ENCODE measurements at places on chromosomes 2 and 18.
A peak's percentile ranks its signal among the peaks of the same experiment; 100 is the strongest.

GRCh38 chr2:106189764-106190468, 4.2 kb downstream of the UXS1 start:
- no peak for DNase-seq

GRCh38 chr2:41966431-41966893, 81.4 kb upstream of the PKDCC start:
- DNase-seq, result peak; percentile 99

- no peak for DNase-seq
Observed at GRCh38 chr18:41645589-41646360, 309.3 kb upstream of the PIK3C3 start.

DNA sequence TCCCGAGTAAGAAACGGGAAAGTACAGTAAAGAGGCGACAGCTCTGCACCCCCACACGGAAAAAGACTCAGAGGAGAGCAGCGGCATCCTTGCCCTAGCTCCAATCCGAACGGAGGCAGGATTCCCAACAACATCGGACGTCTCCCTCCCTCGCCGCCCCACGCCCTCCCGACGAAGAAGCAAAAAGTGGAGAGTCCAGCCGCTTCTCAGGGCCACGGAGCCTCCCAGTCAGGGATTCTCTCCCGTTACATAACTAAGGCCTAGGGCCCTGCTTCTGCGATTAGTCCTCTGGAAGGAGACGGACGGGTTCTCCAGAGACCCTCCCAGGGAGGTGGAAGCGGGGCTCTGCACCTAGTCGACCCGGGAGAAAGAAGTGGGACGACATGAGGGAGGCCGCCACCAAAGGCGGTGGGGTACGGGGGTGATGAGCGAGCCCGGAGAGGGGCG, 587 bp downstream of the SUMO1 start:
- DNase-seq, result peak; percentile 60

DNA sequence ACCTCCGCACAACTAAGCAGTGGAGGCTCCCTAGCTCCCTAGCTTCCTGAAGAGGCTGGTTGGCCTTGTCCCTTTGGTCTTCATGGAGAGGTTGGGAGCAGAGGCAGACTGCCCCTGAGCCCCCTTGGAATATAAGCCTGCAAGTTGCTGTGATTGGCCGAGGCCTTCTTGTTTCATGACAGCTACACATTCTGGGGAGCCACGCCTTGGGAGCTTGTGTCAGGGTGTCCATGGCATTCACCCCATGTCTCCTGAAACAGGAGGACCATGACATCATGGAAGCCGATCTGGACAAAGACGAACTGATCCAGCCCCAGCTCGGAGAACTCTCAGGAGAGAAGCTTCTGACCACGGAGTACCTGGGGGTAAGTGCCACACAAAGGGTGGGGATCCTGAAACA, 64.0 kb upstream of the B3GNT7 start:
- no peak for DNase-seq

- DNase-seq, result no peak
Observed at GRCh38 chr2:230666446-230666845, 46.2 kb upstream of the CAB39 start.

- DNase-seq, result no peak
Observed at GRCh38 chr2:156672556-156673332, 236.6 kb downstream of the GPD2 start.

GRCh38 chr2:112995346-112995920, 9.8 kb upstream of the IL36A start:
- DNase-seq, result no peak

DNA sequence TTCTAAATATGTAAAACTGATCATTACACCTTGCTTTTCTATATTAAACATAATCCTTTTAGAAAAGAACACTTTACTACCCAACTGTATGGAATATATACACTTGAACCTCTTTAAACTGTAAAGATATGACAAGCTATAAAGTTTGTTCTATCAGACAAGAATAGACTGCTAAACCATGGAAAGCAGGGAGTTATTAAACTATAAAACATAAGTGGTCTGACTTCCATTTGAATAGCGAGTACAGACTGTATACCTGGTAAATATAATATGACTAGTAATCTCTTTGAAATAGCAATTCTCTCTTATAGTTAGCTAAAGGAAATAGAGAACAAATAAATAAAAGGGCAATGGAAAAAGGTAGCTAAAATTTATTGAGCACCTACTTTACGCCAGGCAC, 125.7 kb downstream of the PRKRA start:
- DNase-seq, result no peak

Measured in fibroblast of skin of back (primary cell).